ENCODE measurements at places on chromosomes 11 and 22.

DNA sequence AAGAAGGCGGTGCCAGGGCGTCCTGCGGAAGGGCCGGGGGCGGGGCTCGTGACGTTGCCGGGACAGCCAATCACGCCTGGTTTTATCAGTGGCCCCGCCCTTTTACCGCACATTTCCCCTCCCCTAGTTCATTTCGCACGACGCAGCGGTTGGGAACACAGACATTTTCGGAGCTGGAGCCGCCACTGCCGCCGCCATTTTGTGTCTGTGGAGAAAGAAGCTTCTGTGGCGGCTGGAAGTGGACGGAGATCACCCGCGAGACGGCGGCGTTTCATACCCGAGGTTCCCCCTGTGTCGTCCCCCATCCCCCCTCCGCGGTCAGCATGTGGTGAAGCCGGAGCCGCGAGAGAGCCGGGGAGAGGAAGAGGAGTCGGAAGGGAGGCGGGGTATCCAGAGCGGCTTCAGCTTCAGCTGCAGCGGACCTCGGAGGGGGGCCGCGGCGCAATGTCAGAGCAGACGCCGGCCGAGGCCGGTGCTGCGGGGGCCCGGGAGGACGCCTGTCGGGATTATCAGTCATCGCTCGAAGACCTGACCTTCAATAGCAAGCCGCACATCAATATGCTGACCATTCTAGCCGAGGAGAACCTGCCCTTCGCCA is at the start of gene PCF11:
TSS of gene PCF11 (plus strand) at position 136 of the 598 bp plus-strand sequence. CDS start at position 445, 309 bp downstream.
- DNase-seq = no peak

GRCh38 chr22:39472570-39473556 is 16.1 kb downstream of the MGAT3 start:
- no peak for DNase-seq

GRCh38 chr11:81942646-81943045 is 791.0 kb downstream of the FAM181B start:
- no peak for DNase-seq

GRCh38 chr11:118522571-118523072 is 4.7 kb upstream of the TTC36 start:
- peak; percentile 53 for DNase-seq

DNA sequence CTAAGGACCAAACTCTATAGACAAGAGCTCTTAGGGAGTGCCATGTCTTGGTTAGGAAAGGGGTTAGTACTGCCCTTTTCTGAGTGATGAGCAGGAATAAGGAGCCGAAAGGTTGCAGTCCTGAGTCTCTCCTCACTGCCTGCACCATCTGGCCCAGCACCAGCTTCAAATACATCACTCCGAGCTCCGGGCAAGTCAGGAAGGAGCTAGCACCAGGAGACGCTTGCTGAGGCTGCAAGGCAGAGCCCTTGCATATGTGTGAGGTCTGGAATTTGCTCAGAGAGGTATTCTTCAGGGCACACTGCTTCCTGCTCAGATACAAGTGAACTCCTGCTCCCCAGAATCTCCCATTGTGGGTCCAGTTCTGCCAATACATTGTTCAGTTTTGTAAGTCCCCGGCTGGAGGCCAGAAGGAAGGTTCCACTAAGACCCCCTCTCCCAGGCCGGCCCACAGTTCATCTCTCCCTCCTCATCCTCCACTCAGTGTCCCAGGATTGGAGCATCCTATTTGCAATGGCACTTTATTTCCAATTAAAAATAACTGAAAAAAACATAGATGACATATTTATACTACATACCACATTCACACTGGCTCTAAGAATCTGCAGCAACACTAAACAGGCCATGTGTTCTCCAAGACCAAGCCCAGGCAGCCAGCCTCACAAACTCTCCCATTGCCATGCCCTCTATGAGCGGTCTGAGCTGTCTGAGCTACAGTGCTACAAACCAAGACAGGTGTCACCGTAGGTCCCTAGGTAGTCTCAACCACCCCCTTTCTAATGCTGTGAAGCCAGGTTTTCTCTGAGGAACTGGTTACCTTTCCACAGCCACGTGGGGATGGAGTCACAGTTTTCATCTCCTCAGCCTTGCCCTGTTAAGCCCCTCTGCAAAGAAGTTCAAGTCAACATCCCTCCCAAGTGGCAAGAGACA is 55.1 kb upstream of the SPATA19 start:
- no peak for DNase-seq

GRCh38 chr22:20014526-20015186 is 2.0 kb downstream of the ARVCF start:
- DNase-seq = no peak

DNA sequence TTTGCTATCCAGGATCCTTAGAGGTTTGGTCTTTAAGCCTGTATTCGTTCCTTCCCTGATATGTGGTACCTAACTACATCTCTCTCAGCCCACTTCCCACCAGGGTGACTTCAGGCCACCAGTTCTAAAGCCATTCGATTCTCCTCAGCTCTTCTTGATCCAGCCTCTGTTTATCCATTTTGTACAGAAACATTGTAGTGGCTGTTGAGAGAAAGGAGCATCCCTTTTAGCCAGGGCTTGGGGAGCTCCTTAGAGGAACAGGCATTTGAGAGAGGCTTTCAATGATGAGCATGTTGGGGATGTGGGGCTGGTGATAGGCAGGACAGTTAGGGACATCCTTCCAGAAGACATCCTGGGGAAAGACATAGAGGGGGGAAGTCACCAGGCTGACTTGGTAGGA is 17.9 kb downstream of the UBE2L3 start:
- DNase-seq = no peak

- no peak for DNase-seq
These were observed 686.1 kb downstream of the TBC1D22A start for GRCh38 chr22:47448231-47449223.
